ENCODE measurements at places on chromosomes 6 and 20.

GRCh38 chr6:138972226-138972665, 15.8 kb downstream of the REPS1 start:
- DNase-seq: no peak

GRCh38 chr6:49541210-49541724, 9.2 kb upstream of the C6orf141 start:
- no peak for DNase-seq

- no peak for DNase-seq
These were observed 240.8 kb downstream of the ARHGAP18 start for GRCh38 chr6:129469070-129469662.

DNA sequence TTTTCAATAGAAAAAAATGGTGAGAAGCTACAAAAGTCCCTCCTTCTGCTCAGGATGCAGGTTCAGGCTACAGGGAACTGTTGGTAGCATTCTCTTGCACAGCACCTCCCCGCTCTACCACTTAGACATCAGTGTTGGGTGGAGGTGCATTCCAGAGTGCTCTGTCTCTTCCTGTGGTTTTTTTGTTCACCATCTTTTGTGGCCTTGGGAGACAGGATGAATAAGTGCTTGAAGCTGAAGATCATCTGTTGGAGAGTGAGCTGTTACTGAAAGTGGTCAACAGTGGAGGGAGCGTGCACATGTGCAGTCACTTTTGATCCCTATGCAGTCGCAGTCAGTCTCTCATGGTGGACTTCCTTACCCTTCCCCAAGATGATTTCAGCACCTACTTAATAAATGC, 16.6 kb upstream of the BTBD3 start:
- DNase-seq: no peak

GRCh38 chr6:161374971-161375873, 101.4 kb upstream of the AGPAT4 start:
- no peak for DNase-seq

GRCh38 chr6:169487579-169488436, 214.0 kb downstream of the WDR27 start:
- no peak for DNase-seq

GRCh38 chr20:23341073-23341472, 9.5 kb upstream of the NXT1 start:
- no peak for DNase-seq

- DNase-seq: no peak
These were observed 81.1 kb downstream of the STXBP5 start for GRCh38 chr6:147285087-147285855.

GRCh38 chr20:50731930-50732690, 730 bp downstream of the PARD6B start:
- DNase-seq: no peak

- no peak for DNase-seq
These were observed 50.3 kb downstream of the EIF2S2 start for GRCh38 chr20:34061695-34062094.

DNA sequence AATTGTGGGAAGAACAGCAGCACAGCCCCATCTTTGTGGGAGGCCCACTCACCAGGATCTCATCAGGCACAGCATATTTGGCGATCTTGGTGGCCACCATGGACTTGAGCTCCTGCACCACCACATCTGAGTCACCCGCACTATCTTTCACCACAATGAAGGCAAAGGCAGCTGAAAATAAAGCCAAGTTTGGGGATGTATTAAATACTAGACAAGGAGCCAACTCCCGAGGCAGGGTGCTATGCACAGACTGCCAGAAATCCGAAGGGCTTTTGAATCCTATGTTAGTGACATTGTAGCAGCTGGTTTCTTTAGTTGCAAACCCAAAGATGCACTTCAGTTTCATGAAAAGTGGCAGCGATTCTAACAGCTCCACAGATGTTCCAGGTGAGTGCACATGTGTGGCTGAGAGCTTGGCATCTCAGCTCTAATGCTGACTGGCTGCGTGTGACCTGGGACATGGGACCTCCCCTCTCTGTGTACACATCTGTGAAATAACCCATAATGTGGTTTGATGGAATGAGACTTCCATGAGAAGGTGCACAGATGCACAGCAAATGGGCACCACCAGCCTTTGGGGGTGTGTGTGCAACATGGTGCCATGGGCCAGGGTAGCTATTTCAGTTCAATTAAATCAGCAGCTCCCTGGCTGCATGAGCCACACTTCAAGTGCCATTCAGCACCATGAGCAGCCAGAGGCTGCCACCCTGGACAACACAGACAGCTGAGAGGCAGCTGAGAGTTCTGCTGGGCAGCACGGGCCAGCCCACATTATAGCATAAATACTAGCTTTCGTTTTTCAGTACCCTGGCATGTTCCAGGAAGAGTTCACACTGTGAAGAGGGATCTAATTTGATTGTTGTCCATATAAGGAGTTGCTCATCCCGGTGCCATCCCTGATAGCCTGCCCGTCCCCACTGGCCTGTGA, 16.9 kb upstream of the APMAP start:
- DNase-seq: no peak

- DNase-seq: no peak
These were observed 9.7 kb downstream of the RNF146 start for GRCh38 chr6:127276331-127276730.

- no peak for DNase-seq
These were observed 67.4 kb upstream of the LOC128125822 start for GRCh38 chr6:63504777-63505384.

GRCh38 chr6:94698773-94699172, 878.6 kb upstream of the MANEA start:
- DNase-seq: no peak

- DNase-seq: no peak
These were observed 290.3 kb upstream of the STXBP5 start for GRCh38 chr6:146913842-146914488.

DNA sequence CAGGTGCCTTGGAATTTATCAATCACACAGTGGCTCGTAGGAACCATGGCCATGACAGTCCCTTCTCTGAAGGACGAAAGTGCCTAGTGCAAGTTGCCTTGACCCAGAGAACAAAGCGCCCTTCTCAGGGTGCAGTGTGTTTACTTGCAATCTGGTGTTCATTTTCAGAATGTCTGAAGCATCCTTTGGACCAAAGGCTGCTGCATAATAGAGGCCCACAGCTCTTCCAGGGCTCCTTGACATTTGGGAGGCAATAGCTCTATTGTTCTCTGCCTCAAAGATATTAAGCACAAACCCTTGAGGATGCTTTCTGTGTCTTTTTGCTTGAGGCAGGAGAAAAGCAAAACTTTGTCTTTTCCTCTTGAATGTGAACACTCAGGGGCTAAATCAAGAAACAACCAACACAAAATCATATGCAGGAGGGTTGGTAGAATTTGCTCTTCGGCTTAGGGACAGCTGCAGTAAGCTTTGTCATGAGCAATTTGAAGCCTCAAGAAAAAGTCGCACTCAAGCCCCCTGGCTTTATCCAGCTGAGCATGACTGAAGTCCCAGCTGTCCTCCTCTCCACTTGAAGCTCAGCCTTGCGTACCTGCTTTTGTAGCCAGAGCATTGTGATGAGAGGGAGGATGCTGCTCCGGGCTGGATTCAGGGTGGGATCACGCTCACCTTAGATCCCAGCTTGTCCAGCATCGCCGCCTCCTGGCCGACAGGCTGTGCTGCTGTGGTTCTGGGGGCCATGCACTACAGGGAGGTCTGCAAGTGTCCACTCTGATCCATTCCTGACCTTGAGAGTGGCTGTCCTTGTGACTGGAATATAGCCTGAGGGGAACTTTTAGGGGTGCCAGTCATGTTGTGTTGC, 495.4 kb downstream of the CDH26 start:
- no peak for DNase-seq

DNA sequence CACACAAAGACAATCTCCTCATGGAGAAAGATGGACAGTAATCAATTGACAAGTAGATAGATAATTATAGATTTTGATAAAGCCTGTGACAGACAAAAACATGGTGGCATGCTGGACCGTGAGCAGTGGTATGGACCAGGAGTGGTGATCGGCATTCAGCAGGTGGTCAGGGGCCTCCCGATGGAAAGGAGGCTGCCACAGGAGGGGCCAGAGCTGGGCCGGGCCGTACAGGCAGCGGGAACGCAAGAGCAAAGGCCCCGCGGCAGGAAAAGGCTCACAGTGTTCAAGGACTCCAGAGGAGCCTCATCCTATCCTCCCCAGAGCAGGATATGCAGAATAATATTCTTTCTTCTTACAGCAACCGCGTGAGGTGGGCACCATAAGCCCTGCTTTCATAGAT, 123.7 kb downstream of the EYA2 start:
- no peak for DNase-seq

DNA sequence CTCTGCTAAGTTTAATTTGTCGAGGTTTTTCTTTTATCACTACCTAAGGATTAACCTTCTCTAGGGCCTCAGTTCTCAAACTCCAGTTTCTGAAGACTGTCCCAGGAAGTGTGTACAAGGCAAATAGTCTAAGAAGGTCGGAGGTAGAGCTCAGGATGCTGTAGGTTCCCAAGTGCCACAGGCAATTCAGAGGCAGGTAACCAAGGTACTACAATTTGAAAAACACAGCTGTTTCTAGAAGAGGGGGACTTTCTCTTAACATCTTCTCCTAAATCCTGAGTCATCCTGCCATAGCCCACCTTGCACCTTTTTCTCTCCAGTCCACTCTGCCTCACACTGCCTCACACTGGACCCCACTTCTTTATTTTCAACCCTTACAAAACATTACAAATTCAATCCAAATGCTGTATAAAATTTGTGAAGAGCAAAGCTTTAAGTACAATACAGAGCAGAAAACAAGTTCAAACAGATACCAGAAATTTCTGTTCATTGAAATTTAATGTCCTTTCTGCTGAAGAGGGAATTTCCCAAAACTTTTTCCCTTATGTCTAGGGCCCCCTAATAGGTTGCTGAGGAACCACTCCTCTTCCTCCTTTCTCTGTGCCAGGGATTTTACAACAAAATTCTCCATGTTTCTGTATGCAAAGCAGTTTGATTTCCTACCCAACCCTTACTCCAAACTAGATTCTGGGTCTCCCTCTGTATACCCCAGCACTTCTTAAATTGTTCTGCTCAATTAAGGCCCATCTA, 43.0 kb downstream of the FRK start:
- DNase-seq: no peak

- DNase-seq: no peak
These were observed 231.8 kb upstream of the QKI start for GRCh38 chr6:163182696-163183095.

- no peak for DNase-seq
These were observed 3.9 kb downstream of the CDH22 start for GRCh38 chr20:46304361-46304760.

DNA sequence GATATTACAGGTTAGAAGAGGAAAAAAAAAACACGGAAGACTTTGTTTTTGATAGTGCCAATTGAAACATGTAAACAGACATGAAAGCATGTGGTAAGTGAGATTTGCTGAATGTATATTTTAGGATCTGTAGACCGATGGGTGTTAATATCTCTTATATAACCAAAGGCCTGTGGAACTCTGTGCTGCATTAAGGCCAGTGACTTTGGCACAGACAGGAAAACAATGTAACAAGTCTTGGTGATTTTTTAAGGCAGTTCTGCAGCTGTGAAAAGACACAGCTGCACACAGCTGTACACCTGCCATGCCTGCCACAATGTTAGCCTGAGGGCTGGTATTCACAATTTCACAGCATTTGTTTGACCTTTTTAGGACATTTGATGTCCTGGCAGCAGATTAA, 6.1 kb downstream of the SOBP start:
- DNase-seq: no peak

DNA sequence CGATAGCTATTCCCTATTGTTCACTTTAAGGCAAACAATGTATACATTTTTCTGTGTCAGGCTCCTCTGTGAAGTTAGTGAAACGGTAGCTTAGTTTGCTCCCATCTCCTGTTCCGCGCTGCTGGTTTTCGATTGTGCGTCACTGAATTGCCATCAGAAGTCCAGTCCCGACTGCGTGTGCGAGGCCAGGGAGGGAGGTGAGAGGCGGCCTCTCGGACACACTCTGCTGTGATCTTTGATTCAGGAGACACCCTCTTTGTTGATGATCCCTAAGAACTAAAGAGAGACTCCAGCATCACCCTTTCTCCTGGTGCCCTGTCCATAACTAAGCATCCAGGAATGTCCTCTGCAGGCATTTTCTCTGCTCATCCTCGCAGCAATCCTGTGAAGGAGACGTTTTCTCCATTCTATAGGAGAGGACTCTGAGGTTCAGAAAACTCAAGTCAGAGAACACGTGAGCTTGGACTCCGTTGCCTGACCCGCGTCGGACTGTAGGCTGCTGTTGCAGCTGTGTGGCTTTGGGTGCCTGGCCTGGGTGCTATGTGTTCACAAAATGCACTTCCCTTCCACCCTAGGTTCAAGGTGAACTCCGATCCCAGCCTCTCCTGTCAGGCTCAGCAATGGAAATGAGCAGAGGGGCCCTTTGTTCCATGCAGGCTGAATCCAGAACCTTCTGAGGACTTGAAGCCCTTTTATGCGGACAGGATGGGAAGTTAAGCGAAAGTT, 24.1 kb upstream of the UNC93A start:
- DNase-seq: no peak

DNA sequence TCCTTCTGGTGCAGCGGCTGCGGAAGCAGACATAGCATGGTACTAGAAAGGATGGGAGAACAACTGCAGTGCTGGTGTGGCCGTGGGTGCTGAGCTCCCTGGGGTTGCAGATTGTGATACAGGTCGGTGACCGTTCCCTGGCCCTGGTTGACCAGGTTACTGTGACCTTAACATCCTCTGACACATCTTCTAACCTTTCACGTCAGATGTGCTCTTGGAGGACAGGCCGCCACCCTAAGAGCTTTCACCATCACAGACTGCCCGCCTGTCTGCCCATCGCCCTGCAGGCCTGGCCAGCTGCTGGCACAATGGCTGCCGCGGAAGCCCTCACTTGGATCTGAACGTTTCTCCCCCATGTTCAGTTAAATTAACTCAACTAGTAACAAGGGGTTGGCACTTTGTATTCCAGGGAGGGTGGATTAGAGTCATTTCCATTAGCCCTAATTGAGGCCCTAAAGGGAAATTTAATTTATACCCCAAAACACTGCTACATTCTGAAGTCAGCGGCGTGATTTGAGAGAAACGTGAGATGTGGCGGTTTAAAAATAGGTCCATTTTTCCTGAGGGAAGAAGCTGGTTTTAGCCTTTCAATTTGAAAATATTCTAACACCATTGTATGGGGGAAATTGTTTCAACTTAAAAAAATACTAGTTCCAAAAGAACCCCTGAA, 443.9 kb upstream of the CDH4 start:
- DNase-seq: no peak

GRCh38 chr6:123091896-123092271, 95.8 kb downstream of the CLVS2 start:
- DNase-seq: no peak

GRCh38 chr20:38111366-38112232, 53.5 kb downstream of the TGM2 start:
- no peak for DNase-seq

GRCh38 chr6:36955136-36955535, 598 bp downstream of the PI16 start:
- no peak for DNase-seq

- DNase-seq: no peak
These were observed 51.4 kb downstream of the HECA start for GRCh38 chr6:139186242-139186641.

GRCh38 chr6:39335780-39336545, 13.5 kb upstream of the KCNK16 start:
- no peak for DNase-seq

- DNase-seq: no peak
These were observed 117.5 kb upstream of the KCNK16 start for GRCh38 chr6:39440039-39440426.

All from CD4-positive, alpha-beta T cell (primary cell).